Activated CD4-positive, alpha-beta T cell treated with anti-CD3 and anti-CD28 coated beads, Interleukin-2, amount 10 ng/mL, durations not matched to agents 24 days and 14 days (primary cell): ENCODE measurements at places on chromosomes 2 and 18. TPM values are rescaled to one million over a fixed set of nuclear protein-coding genes. Genes with fewer than 3 reads are reported as not detected.
A peak's percentile ranks its signal among the peaks of the same experiment; 100 is the strongest.

DNA sequence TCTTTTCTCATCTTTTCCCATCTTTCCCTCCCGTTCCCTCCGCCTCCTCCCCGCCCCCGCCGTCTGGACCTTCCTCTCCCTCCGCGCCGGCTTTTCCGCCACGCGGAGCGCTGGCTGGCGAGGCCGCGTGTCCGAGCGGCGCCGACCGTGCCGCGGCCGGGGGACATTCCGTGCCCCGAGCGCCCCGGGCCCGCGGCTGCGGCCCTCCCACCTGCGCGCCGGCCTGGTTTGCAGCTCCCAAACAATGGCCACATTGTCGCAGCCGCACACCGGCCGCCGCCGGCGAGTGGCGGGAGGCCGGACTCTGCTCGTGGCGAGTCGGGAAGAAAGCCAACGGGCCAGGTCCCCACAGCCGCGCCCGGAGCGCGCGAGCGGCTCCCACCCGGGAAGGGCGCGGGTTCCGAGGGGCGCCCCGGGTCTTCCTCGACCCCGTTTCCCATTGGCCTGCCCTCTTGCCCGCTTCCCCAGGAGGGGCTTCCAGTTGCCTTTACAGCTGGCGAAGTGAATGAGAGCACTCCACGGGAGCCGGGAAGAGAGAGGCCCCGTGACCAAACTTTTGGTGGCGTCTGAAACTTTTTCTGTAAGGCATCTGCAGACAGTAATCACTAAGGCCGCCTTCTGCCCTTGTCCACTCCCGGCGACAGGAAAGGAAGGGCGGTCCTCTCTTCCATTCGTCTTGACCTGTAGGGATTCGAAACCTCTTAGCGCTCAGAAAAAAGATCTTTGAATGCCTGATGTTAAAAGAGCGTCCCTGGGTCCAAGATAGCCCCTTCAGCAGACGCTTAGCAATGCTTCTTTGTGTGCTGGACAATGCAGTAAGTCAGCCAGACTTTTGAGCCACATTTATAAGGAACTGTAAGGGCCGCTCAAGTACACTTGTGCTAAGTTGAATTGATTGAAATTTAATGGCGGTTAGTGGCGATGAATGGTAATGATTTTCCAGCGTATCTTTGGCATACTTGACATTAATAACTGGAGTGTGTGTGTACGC is 6.2 kb downstream of the GLI2 start:
- no peak for DNase-seq

GRCh38 chr2:173553593-173553992 is 198.9 kb downstream of the CDCA7 start:
- no peak for DNase-seq

- DNase-seq: no peak
Measured at GRCh38 chr18:42064109-42064508, 109.1 kb downstream of the PIK3C3 start.

DNA sequence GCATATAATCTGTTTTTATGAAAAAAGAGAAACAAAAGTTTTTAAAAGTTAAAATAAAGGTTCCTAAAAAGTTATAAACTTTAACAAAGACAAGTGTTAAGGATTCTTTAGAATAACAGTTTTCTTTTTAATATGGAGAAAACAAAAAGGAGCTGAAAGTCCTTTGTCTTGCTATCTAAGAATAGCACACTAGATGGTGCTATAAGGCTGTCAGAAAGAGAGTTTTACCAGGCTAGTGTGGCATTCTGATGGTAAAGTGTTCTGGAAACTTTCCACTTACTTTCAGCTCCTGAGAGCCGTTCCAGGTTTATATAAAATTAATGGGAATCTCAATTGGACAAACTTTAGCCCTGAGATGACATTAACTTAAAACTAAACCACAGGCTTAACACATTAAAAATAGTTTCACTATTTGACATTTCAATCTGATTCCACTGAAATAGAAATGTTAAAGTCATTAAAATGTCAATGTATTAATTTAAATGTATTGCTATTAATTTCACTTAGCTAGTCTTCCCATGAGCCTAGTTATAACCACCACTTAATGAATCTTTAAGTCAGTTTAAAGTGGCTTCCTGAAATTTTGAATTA is 3.7 kb downstream of the FBXO48 start:
- peak; percentile 78 for DNase-seq

GRCh38 chr18:37608876-37609275 is 43.3 kb upstream of the CELF4 start:
- no peak for DNase-seq

- no peak for DNase-seq
Measured at GRCh38 chr2:56505885-56506284, 322.1 kb downstream of the CCDC85A start.

DNA sequence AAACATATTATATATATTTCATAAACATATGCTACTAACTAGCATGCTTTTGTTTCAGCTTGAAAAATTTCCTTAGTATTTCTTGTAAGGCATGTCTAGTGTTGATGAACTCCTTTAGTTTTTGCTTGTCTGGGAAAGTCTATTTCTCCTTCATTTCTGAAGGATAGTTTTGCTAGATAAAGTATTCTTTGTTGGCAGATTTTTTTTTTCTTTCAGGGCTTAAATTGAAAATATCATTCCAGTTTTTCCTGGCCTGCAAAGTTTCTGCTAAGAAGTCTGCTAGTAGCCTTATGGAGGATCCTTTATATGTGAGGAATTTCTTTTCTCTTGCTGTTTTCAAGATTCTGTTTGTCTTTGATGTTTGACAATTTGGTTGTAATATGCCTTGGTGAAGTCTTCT is 183.5 kb downstream of the SLC4A3 start:
- no peak for DNase-seq

DNA sequence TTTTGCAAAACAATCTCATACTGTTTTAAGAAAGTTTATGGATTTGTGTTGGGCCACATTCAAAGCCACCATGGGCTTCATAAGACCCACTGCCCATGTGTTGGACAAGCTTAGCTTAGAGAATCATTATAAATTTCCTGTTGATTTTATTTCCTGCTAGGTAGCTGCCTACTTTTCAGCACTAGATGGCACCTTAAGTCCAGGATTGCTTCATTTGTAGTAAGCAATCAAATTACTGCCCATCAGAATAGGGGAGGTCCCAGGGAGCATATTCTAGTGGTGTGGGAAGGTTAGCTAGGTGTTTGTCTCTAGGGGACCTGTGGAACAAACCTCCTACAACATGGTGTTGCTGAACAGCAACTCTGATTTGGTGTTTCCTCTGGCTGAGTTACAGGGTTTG is 11.0 kb upstream of the DCDC2C start:
- DNase-seq: no peak

- DNase-seq: no peak
Measured at GRCh38 chr18:47036298-47036874, 965 bp upstream of the ELOA2 start.

- peak; percentile 50 for DNase-seq
Measured at GRCh38 chr2:102296449-102296848, 14.9 kb upstream of the IL1RL1 start.

GRCh38 chr2:10688921-10689807 is 611 bp downstream of the NOL10 start:
- DNase-seq: no peak

GRCh38 chr2:176683618-176684111 is 414.4 kb downstream of the MTX2 start:
- DNase-seq: no peak

- DNase-seq: no peak
Measured at GRCh38 chr2:165990846-165991245, 37.3 kb upstream of the TTC21B start.

Gene TBR1
- total RNA-seq: 0.16 TPM in 1 of 2 replicates, not detected in the other

- no peak for DNase-seq
Measured at GRCh38 chr18:50982802-50983179, 15.0 kb downstream of the ELAC1 start.

DNA sequence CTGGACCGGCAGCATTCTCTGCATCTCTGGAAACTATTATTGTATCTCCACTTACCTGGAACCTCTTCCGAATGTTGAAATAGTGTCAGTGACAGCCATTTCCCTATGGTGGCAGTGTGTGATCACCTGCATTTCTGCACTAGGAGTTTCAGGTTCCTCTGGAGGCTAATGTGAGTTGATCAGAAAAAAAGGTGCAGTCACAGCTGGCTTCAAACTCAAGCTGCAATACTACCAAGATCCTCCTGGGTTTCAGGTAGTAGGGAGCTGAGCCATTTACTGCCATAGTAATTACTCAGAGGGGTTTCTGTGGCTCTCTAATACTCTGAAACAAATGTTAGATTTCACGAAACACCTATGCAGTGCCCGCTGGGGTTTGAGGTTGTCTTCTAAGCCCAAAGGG is 183.5 kb upstream of the OSR1 start:
- peak; percentile 36 for DNase-seq

Gene MLPH
- total RNA-seq: not detected in 2 replicates
